ENCODE measurements at places on chromosomes 16 and 17.

DNA sequence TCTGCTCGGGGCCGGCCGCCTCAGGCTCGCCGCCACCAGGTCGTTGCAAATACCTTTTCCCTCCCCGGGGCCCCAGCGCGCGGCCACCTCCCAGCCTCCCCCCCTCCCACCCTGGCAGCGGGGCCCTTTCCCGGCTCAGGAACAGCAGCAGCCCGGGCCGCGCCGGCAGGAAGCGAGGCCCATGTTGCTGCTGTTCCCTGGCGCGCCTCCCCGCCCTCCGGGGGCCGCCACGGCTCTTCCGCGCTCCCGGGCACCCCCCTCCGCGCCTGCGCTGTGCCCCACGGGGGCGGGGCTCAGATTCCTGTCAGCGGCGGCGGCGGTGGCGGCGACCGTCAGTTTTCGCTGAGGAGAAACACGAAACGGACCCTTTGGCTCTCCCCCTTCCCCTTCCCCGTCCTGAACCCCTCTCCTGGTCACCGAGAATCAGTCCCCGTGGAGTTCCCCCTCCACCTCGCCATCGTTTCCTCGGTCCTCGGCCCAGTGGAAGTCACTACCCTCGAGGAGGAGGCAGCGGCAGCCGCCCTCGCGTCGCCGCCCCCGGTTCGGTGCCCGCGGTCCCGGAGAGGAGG is at the start of gene NFAT5:
Gene NFAT5, plus strand, starts transcription at position 296 of the 569 bp plus-strand sequence. CDS start 336 bp downstream, outside the sequence.
- peak; percentile 88 for DNase-seq

DNA sequence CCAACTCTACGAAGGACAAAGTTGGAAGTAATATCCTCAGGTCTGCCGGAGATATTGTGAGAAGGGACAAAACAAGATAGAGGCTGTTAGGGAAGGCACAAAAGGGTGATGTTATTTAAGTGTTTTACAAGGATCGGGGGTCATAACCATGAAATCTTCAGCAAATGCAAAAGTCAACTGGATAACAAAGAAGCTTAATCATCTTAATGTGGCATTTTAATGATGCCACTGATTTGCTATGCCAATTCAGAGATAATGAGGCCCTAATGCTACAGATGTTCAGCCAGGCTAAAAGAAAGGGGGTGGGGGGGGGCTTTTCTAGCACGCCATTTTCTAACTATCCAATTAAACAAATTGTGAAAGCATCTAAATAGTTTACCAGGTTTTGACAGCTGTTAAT is 63.1 kb downstream of the IKZF3 start:
- DNase-seq, result no peak

DNA sequence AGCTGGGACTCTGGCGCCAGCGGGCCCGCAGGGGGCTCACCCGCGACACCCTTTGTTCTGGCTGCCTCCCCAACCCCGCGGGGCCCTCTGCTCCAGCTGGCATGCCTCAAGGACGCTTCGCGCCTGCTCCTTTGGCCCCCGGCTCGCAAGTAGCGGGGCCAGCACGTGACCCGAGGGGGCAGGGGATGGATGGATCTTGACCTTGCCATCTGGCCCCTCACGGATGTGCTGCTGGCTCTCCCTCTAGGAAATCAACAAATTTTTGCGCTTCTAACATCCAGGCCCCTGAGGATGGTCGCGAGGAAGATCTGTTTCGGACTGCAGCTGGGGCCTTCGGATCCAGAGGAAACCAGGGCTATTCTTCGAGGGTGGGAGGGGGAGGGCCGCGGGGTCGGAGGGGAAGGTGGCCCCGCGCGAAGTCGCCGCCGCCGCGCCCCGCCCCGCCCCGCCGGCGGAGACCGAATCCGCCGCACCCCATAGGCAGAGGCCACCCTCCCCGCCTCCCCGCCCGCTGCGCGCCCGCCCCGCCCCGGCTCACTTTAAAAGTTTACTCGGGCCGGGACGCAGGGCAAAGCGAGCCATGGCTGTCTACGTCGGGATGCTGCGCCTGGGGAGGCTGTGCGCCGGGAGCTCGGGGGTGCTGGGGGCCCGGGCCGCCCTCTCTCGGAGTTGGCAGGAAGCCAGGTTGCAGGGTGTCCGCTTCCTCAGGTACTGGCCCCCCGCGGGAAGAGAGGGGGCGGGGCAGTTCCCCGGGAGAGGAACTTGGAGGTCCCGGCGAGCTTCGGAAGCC is at the start of gene ACSF2:
Gene ACSF2, plus strand, starts transcription at position 537 of the 790 bp plus-strand sequence. Its CDS starts 44 bp downstream, at position 581.
- DNase-seq, result peak; percentile 77

GRCh38 chr16:74700116-74700437 is 585 bp downstream of the MLKL start:
- peak; percentile 60 for DNase-seq

DNA sequence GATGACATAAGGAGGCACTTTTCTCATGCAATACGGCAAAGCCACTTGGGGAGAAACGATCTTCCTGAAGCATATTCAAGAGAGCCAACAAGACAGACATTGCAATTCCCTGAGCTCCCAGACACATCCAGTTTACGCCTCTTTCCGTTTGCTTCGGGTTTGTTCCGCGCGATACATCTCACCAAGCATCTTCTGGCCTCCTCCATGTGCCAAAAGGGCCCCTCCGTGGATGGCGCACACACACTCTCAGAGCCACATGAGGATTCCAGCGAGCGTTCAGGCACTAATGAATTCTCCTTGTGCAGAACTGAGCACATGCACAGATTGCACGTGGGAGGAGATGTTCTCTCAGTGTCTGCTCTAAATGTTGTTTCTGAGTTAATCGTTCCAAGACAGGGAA is 146.7 kb upstream of the SHISA6 start:
- DNase-seq, result no peak
